OCI-LY7 (cell line): ENCODE measurements at places on chromosomes 4 and X.

GRCh38 chr4:11111876-11112275 is 316.8 kb downstream of the HS3ST1 start:
- DNase-seq = no peak

- no peak for DNase-seq
These were observed 535.5 kb downstream of the PDHA2 start for GRCh38 chr4:96375367-96375766.

- no peak for DNase-seq
These were observed 687.1 kb upstream of the MAGEB2 start for GRCh38 chrX:29528281-29528680.

DNA sequence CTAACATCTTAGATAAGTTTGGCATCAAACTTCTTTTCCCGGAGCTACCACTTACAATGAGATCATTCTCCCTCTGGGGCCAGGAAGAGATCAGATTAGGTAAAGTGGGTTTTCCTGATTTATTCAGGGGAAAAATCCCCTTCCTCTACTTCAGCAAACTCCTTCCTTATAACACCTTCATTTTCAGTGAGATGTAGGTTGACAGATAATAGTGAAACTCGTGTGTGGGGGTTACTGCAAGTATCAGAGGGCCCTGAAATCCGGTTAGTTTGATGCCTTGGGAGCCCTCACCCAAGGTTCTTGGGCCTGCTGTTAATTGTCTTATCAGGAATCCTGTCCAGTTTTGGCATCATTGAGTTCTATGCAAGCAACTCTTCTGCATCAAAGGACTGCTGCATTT is 10.8 kb downstream of the FTHL17 start:
- DNase-seq = no peak

DNA sequence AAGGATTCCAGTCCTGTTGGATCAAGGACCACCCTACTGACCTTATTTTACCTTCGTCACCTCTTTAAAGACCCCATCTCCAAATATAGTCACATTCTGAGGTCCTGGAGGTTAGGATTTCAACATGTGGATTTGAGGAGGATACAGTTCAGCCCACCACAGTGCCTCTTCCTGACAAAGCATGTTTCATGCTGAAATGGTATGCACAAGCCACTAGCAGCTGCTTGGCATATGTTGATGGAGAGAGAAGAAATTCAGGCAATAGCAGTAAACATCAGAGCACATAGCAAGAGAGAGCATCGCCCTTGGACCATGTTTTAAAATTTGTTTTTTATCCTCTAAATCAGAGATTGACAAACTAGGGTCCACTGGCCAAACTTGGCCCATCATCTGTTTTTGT is 172.1 kb downstream of the PRKX start:
- no peak for DNase-seq

- no peak for DNase-seq
These were observed 9.2 kb upstream of the MAML3 start for GRCh38 chr4:140163029-140163810.
